ENCODE measurements at places on chromosomes 2 and 18.

- no peak for DNase-seq
These were observed 28.3 kb upstream of the DSC1 start for GRCh38 chr18:31190919-31191318.

DNA sequence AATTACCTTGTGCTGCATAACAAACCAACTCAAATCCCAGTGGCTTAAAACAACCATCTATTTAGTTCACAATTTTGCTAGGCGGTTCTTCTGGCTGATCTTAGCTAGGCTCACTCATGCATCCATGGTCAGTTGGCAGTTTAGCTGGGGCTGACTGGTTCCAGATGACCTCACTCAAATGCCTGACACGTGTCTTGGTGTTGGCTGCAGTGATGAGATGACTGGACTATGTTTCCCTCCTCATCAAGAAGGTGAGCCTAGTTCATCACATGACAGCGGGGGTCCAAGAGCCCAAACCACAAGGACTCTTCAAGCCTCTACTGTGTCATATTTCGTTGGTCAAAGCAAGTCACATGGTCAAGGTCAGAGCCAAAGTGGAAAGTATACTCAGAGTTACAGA, 42.7 kb upstream of the ACTR3 start:
- DNase-seq: no peak

GRCh38 chr2:169139145-169139544, 69.8 kb downstream of the DHRS9 start:
- no peak for DNase-seq

DNA sequence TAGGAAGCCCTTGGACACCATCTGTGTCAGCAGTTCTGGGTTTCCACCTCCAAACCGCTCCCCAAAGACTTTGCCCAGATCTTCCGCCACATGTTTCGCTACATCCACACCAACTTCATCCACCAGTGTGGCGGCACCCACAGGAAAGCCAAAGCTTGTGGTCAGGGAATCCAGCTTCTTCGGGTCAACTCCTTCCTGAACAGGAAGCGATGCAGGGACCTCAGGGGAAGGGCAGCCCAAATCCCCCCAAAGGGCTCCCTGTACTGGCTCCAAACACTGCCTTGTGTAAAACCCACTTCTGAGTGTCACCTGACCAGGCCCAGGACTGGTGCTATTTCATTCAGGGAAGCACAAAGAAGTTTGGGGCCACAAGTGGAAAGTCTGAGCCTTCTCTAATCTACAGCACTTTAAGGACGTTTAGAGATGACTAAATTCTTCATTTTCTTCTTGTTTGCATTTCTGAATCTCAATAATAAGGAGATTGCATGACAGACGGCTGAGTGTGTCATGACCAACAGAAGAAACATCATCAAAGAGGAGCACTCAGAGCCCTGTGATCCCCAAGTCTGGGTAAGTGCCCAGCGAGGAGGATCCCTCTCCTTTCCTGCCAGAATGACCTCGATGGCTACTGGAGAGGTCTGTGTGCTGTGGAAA, 20.8 kb downstream of the GAREM2 start:
- DNase-seq: no peak

- no peak for DNase-seq
These were observed 22.2 kb downstream of the SOWAHC start for GRCh38 chr2:109636317-109636716.

Measured in mesothelial cell of epicardium (in vitro differentiated cells).